CD4-positive, alpha-beta T cell treated with Interferon alpha-2 for 1 hour (primary cell): ENCODE measurements at places on chromosomes 6 and 20.

- no peak for DNase-seq
Observed at GRCh38 chr6:53767941-53768340, 26.9 kb upstream of the LRRC1 start.

GRCh38 chr20:57251344-57251743, 15.1 kb downstream of the BMP7 start:
- no peak for DNase-seq

GRCh38 chr6:83294676-83295075, 101.5 kb downstream of the RWDD2A start:
- DNase-seq = no peak

GRCh38 chr6:90222008-90222407, 74.6 kb downstream of the BACH2 start:
- no peak for DNase-seq
